Neural crest cell (in vitro differentiated cells): ENCODE measurements at places on chromosomes 4 and X.

GRCh38 chr4:83128240-83128929 is 13.9 kb upstream of the PLAC8 start:
- H3K4me1 ChIP-seq: no peaks in the 10 kb centered on the region
- no peak overlapping the region for H3K27ac ChIP-seq

DNA sequence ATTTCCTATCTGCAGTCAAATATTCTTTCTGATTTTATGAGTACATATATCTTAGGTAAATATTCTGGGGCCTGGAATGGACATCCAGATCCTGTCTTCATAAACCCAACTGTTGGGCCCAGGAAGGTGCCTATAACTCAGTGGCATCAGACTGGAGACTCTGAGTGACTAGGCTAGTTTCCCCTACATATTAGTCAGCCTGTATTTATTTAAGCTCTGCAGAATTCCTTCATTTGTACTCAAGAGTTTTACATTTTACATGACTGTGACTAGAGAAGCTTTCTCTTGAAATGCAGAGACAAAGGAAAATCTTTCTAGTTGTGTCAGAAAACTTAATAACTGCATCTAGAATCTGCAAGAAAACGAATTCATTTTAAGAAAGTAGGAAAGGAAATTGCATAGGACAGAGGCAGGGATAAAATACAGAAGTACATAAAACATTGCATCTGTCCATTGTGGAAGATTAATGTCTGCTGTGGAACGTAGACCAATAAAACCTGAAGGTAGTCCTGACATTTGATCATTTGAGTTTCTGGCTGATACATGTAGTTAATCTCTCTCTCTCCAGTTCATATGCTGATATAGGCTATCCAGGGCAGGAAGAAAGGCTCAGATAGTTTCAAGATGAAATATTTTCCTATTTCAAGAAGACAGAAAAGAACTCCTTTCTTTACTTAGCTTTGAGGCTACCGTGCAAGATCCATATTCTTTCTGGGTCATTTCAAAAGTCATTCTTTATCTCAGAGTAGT is 78.2 kb downstream of the OPHN1 start:
- no peaks in the 10 kb centered on the region for H3K27me3 ChIP-seq
- peaks cover 6% of the 10 kb centered on the region for H3K36me3 ChIP-seq
- no peak overlapping the region for H3K27ac ChIP-seq
- H3K4me3 ChIP-seq: no peak overlapping the region
- no peaks in the 10 kb centered on the region for H3K4me1 ChIP-seq

DNA sequence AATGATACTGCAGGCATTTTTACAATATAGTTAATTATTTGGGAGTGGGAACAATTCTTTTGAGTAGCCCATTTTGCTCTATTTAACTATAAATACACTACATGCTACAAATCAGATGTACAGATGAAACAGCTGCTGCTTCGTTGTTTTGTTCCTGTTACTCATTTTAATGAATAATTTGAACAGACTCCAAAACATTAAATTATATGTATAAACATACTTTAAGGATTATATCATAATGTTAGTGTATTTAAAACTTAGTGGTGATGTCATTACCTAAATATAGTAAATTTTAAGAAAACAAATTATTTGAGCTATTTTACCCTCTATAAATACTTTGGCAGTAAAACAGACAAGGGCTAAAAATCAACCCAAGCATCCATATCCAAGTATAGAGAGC is 60.7 kb downstream of the GAB1 start:
- DNase-seq: no peak
- H3K4me1 ChIP-seq: peaks cover 8% of the 10 kb centered on the region
- no peak overlapping the region for H3K27ac ChIP-seq
- no peaks in the 10 kb centered on the region for H3K36me3 ChIP-seq
- H3K27me3 ChIP-seq: no peaks in the 10 kb centered on the region

GRCh38 chr4:5999356-5999755 is 18.9 kb downstream of the C4orf50 start:
- peaks cover 3% of the 10 kb centered on the region for H3K4me1 ChIP-seq
- H3K4me3 ChIP-seq: no peak overlapping the region
- DNase-seq: no peak
- no peak overlapping the region for H3K27ac ChIP-seq
- H3K27me3 ChIP-seq: peaks cover 55% of the 10 kb centered on the region

- H3K4me3 ChIP-seq: no peak overlapping the region
- peak overlapping the region; percentile 7 for H3K27ac ChIP-seq
- H3K36me3 ChIP-seq: no peaks in the 10 kb centered on the region
- H3K27me3 ChIP-seq: no peaks in the 10 kb centered on the region
Observed at GRCh38 chr4:137212601-137213000, 319.7 kb downstream of the PCDH18 start.

DNA sequence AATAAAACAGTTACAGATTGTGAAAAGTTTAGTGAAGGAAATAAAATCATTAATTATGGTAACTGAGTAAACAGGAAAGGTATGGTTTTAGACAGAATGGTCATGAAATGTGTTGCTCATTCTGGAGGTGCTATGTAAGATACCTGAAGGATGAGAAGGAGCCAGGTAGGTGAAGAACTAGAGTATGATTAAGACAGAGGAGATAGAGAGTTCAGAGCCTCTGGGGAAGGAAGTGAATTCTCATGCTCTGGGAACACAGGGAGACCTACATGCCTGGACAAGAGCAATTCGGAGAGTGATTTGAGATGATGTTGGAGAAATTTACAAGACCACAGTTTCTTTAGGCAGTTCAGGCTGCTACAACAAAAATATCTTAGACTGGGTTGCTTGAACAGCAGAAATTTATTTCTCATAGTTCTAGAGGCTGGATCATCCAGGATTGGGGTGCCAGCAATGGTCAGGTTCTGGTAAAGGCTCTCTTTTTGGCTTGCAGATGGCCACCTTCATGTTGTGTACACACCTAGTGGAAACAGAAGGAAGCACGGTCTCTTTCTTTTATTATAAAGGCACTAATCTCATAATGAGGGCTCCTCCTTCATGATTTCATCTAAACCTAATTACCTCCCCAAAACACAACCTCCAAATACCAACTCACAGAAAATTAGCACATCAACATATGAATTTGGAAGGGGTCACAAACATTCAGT is 1416.1 kb downstream of the PCDH7 start:
- H3K36me3 ChIP-seq: no peaks in the 10 kb centered on the region
- no peak overlapping the region for H3K27ac ChIP-seq
- H3K4me3 ChIP-seq: no peak overlapping the region
- no peak for DNase-seq
- no peaks in the 10 kb centered on the region for H3K4me1 ChIP-seq

DNA sequence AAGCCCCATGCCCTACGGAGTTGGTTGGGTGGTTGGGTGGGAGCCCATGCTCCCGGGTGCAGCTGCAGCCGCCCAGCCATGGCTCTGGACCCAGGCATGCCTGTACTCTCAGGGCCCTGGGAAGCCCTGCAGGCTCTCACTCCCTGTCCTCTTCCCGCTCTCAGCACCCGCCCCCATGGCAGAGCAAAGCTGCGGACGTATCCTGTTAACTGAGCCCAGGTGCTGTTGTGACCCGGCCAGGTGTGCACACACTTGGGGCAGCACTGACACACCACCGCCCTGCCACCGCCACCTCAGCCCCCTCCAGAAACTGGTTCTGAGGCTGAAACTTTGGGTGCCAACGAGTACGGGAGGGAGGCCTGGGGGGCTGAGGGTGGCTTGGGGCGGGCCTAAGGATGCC is 40.3 kb downstream of the PPM1K start:
- H3K27ac ChIP-seq: no peak overlapping the region
- no peak for DNase-seq
- no peaks in the 10 kb centered on the region for H3K27me3 ChIP-seq
- no peak overlapping the region for H3K4me3 ChIP-seq
- H3K4me1 ChIP-seq: no peaks in the 10 kb centered on the region

DNA sequence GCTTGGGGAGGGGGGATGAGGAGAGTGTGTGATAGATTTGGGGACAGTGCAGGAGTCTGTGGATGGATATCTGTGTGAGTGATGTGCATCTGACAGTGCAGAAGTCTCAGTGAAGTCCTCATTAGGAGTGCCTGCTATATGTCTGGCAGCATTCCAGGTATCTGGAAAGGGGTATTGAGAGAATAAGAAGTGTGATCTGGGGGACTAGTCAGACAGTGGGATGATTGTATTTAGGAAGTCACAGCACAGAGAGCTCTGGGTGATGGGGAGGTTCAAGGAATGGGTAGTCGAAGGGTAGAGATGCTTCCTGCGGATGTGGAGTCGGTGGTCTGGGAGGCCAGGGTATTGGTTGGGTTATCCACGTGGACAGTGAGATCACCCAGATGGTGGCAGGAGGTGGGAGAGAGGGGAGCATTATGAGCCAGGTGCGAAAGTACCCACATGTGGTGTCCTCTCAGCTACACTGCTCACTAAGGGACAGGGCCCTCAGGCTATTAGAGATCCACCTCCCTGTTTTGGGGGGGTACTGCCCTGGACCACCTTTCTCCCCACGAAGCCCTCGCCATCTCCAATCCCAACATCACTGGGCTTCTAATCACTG is 9.8 kb downstream of the MAGED2 start:
- peak overlapping the region; percentile 27 for H3K4me3 ChIP-seq

DNA sequence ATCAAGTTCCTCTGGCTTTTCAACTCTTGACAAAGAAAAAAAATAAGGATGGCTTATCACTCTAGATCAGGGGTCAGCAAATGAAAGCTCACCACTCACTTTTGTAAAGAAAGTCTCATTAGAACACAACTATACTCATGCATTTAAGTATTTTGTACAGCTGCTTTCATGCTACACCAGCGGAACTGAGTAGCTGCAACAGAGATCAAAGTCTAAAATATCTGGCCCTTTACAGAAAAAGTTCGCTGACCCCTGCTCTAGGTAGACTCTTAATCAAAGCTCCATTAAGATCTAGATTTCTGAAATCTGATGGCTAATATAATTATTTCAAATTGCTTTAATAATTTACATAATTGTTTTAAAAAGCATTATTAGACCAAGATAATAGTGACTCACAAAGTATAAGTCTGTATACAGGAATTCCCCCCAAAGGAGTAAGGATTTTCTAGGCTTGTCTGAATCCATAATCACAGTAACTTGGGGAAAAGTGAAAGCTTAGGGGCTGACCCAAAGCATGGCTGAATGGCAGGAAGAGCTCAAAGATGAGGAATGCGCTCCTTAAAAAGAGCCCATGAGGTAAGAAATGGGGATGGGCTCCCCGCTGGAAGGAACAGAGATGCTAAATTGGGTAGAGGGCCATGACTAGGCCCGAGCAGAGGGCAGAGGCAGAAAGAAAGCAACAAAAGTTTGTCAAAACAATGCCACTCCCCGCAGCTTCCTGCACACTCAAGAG is 140.3 kb downstream of the SH3KBP1 start:
- H3K27me3 ChIP-seq: no peaks in the 10 kb centered on the region
- no peak overlapping the region for H3K4me3 ChIP-seq
- peaks cover 2% of the 10 kb centered on the region for H3K36me3 ChIP-seq
- H3K27ac ChIP-seq: peak overlapping the region; percentile 94
- peaks cover 65% of the 10 kb centered on the region for H3K4me1 ChIP-seq

DNA sequence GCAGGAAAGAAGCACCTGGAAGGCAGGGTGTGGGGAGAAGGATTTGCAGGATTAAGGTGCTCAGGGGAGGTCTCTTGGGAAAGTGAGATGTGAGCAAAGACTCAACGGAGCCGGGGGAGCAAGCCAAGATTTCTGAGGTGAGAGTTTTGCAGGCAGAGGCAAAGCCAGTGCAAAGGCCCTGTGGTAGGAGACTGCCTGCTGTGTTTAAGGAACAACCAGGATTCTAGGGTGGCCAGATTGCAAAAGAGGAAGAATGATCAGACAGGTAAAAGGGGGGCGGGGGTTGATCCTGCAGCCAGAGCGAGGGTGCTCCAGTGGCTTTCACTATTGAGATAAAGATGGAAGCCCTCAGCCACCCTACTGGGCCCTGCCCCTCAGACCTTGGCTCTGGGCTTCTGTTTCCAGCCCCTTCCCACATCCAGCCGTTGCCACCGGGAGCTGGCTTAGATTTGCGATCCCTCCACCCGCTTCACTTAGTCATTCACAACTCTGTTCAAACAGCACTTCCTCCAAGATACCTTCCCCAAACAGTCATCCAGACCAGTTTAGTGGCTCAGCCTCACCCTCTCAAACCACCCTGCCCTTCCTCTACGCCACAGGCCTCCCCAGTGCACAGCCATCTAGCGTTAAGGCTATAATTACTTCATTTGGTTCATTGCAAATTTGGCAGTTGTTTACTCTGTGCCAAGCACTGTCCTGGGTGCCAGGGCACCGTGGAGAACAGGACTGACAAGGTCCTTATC is 23.3 kb upstream of the BCOR start:
- H3K27me3 ChIP-seq: no peaks in the 10 kb centered on the region
- no peak overlapping the region for H3K27ac ChIP-seq
- peaks cover 16% of the 10 kb centered on the region for H3K4me1 ChIP-seq
- no peak overlapping the region for H3K4me3 ChIP-seq

DNA sequence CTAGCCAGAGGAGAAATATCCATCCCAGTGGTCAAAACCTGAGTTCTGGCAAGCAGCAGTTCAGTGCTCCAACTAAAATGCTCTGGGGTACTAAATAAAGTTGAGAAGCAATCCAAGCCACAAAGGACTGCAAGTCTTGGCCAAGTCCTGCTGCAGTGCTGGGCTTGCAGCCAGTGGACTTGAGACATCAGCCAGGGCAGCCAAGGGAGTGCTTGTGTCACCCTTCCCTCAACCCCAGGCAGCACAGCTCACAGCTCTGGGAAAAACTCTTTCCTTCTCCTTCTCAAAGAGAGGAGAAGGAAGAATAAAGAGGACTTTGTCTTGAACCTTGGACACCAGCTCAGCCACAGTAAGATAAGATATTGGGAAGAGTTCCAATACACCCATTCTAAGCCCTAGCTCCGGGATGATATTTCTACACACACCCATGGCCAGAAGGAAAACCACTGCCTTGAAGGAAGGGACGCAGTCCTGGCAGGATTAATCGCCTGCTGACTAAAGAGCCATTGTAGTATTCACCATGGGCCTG is 99.8 kb downstream of the PTCHD1 start:
- no peak overlapping the region for H3K27ac ChIP-seq
- no peaks in the 10 kb centered on the region for H3K4me1 ChIP-seq
- peaks cover 2% of the 10 kb centered on the region for H3K36me3 ChIP-seq
- DNase-seq: no peak
- H3K4me3 ChIP-seq: no peak overlapping the region

DNA sequence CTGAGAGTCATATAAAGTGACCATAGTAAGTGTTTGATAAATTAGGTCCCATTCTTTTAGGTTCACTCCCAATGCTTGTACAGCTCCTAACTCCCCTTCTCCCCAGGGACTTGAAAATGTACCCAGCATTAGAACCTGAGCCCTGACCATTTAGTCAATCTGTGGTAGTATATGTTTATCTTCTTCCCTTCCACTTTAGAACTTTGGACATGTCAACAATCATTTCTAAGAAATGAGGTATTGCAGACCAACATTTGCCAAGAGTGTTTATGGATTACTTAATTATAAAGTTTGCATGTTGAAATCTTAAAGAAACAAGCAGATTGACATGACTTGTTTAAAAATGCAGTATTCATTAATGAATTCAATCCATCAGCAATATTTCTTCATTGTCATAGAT is 26.0 kb downstream of the AFM start:
- DNase-seq: no peak
- H3K4me1 ChIP-seq: no peaks in the 10 kb centered on the region
- H3K27ac ChIP-seq: no peak overlapping the region
- H3K27me3 ChIP-seq: no peaks in the 10 kb centered on the region
- H3K36me3 ChIP-seq: no peaks in the 10 kb centered on the region

- H3K4me1 ChIP-seq: no peaks in the 10 kb centered on the region
- H3K27ac ChIP-seq: no peak overlapping the region
- H3K27me3 ChIP-seq: no peaks in the 10 kb centered on the region
- peaks cover 2% of the 10 kb centered on the region for H3K36me3 ChIP-seq
- no peak overlapping the region for H3K4me3 ChIP-seq
- no peak for DNase-seq
Observed at GRCh38 chrX:19604375-19604774, 89.1 kb upstream of the MAP3K15 start.
